ENCODE measurements at places on chromosomes 7 and 10.
A peak's percentile ranks its signal among the peaks of the same experiment; 100 is the strongest.

- DNase-seq: peak; percentile 96
These were observed 172.6 kb upstream of the TNRC18 start for GRCh38 chr7:5596046-5596895.

DNA sequence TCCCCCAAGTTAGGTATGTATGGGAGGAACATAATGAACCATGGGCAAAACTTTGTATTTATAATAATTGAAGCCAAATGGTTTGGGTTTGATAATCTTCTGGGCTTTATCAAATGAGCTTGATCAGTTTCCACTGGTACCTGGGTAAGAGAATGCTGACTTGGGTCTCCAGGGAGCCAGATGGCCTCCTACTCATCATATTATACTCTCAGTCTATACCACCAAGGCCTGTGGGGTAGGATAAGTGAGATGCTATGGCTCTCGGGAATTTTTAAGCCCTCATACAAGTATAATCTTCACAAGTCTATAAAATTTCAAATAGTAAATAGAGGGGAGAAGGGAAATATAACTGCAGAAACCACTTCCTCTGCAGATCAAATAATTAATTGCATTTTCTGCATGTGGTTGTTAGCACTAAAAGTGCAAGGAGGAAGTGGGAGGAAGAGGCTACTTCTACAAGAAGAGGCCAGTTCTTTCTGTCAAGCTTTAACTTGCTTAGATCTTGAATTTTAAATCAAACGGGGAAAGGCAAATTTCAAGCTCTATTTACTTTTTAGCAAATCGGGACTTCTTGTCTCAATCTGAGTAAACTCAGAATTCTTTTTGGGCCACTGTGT is 349.0 kb downstream of the SORCS1 start:
- DNase-seq: no peak

DNA sequence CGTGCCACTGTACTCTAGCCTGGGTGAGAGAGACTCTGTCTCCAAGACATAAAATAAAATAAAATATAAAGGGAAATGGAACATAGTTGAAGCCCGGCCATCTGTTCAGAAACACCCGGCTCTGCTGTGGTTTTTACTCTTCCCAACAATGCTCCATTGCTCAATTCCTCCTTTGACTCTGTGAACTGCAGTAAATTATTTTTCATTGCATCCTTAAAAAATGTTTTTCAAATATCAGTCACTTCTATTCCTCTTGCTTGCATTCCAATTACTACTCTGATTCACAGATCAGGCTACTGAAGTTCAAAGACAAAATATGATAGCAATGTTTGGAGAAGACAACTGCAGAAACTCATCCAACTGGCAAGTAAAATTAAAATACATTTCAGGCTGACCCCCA is 983.0 kb downstream of the SORCS1 start:
- peak; percentile 35 for DNase-seq

DNA sequence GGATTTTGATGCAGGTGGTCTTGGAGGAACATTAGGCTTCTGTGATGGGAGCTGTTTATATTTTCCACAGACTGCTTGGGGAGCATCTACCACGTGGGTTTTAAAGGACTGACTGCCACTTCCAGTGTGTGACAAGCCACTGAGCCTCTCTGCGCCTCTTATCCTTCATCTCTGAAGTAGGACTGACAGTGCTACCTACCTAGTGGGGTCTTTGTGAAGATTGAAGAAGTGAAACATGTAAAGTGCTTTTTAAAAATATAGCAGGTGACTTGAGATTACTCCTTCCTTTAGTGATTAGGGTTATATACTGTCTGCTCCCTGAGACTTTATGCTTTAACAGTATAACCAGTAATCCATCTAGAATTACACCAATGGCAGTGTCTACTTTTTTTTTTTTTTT is 29.9 kb downstream of the NKX2-3 start:
- DNase-seq: no peak

- no peak for DNase-seq
These were observed 36.8 kb downstream of the RTKN2 start for GRCh38 chr10:62231805-62232204.

DNA sequence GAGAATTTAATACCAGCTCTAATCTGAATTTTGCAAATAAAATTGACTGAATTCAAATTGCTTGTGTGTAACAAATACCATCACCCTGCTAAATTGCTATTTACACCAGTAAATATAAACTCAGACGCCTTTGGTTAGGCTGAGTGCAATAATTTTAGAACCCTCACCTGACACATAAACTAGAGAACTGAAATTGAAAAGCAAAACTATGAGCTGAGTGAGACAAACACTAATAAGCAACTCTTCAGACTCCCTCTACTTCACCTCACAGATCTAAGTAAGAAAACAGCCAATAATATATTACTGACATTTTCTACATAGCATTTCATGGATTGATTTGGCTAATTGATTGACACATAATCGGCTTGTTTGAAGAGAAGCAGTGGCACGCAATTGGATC is 621.2 kb downstream of the REEP3 start:
- DNase-seq: no peak

DNA sequence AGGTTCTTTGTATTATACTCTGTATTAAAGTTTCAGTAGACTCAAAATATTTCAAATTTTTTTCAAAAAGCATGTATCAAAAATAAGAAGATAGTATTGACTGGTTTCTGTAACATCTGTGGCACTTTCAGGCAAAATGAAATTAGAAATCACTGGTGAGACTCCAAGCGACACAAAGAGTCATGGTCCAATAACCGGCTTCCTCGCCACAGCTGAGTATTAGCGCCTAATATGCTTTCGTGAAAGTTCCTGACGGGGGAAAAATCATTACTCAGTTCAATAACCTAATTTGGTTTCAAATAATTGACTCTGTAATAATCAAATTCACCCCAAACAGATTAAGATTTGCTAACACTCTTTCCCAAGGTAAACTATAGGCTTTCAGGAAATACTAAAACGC is 13.4 kb downstream of the TMEM209 start:
- no peak for DNase-seq

- peak; percentile 90 for DNase-seq
These were observed 126.0 kb downstream of the SKIDA1 start for GRCh38 chr10:21399392-21400035.

GRCh38 chr10:43130770-43131171 is 7.5 kb upstream of the CSGALNACT2 start:
- no peak for DNase-seq

GRCh38 chr10:77899080-77899477 is 27.5 kb downstream of the DLG5 start:
- DNase-seq: no peak

DNA sequence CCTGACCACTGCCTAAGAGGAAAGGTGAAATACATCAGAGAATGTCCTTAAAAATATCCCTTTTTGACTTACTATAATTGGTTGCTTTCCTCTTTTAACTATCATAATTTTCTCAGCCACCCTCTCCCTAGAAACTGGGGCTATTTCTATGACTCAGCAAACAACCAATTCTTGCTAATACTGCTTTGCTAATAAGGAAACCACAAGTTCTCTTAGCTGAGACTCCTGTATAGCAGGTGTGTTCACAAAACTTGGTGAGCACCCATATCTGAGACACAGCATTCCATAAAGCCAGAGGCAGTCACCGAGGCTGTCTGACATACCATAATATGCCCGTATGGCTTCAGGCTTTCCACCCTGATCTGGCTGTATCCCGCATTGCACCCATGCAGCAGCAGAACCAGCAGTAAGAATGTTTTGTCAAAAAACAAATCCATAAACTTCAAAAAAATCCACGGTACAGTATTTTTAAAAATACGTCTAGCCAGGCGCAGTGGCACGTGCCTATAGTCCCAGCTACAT is 191.7 kb upstream of the C7orf33 start:
- no peak for DNase-seq

Measured in lung (tissue), 17 donors.